T1000 (cell line): ENCODE measurements at places on chromosomes 7 and 10.

- DNase-seq, result no peak
Measured at GRCh38 chr7:151769188-151769821, 107.6 kb downstream of the PRKAG2 start.

GRCh38 chr10:45209888-45210287, 105.5 kb downstream of the OR13A1 start:
- DNase-seq, result no peak

- no peak for DNase-seq
Measured at GRCh38 chr10:14211610-14212009, 119.1 kb downstream of the FRMD4A start.

GRCh38 chr7:155684543-155684942, 40.1 kb downstream of the RBM33 start:
- no peak for DNase-seq

DNA sequence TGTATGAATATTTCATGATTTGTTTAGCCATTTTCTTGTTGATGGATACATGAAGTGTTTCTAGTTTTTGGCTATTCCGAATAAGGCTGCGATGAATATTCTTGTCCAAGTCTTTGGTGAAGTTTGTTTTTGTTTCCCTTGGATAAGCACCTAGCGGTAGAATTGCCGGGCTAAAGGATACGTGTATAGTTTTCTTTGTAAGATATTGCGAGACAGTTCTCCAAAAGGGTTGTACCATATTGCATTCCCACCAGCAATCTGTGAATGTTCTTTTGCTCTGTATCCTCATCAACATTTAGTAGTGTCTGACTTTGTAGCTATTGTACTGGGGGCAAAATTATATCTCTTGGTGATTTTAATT, 142.6 kb downstream of the DOCK1 start:
- no peak for DNase-seq

GRCh38 chr7:4753598-4754432, 21.6 kb upstream of the AP5Z1 start:
- DNase-seq, result no peak

DNA sequence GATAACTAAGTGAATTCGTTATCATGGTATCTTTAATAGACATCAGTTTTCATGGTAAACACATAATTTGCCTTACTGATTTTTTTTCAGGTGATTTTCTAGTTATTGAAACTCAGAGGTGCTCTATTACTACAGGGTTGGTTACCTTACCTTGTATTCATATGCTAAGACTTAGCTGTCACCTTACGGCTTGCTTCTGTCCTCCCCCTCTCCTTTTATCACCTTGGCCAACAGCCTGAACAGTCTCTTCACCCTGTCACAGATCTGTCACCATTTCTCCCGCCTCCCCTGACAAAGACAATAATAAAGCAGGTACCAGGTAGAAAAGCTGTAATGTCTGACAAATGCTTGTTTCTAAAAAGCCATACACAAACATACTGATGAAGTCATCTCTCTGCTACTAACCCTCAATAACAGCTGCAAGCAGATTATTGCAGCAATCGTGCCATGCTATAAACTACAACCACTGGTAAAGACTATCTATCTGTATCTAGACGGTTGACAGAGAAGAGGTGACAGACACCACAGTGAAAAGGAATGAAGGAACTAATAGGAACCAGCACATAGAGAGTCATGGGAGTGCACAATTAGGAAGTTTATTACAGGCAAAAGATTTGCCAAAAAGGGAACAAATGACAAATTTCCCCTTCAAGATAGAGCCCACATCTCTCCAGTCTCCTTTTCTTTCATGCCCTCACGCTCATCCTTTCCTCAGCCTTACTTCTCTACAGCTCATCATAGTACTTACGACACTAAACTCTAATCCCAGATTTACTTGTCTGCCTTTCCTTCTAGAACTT, 57.2 kb downstream of the ARHGAP12 start:
- no peak for DNase-seq

DNA sequence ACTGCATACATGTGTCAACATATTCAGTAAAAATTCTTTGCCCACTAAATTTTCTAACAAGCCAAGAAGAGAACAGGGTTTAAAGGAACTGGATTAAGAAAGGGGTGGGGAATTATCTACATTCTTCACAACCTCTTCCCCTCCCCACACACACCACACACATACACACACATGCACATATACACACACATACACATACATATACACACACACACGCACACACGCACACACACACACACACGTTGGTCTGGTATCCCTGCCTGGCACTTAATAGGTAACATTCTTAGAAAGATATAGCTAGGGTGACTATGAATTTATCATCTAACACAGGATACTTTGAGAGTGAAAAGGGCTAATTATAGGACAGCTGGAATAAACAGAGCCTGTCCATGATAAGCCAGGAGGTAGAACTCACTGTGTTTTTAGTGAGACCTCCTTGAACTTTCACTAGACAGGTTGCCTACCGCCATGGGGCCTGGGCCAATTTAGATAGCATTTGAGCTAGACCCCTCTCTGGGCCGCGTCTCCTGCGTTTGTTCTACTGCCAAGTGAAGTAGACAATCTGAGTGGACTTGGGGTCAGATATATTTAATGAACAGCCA, 33.1 kb upstream of the EPC1 start:
- DNase-seq, result no peak

DNA sequence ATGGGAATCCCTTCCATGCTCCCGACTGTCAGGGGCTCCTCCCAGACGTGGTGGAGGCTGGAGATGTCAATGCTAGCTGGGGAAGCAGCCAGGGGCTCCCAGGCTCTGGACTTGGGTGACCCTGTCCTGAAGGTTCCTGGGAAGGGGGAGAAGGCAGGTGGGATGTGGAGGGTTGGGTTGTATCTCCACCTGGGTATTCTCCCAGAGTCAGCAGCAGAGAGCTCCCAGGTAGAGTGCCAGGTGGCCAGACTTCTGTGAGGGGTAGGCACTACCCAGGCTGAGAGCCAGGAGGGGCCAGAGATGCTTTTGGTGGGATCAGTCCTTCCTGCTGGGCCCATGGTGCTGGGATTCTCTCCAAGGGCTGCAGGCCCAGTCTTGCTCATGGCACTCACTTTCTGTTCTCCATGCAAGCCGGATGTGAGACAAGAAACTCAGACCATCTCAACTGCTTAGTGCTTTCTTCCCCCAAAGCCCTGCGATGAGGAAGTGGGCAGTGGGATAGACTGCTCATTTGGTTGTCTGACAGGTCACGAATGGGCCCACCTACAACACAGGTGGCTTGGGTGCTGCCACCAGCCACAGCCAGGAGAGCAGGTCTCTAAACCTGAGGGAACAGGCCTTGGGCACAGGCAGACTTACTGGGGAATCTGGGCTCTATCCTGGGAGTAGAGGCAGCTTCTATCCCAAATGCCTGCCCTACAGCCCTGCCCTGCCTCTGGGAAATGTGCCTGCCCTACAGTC, 52.5 kb upstream of the CAMK2B start:
- DNase-seq, result no peak

- no peak for DNase-seq
Measured at GRCh38 chr7:1351881-1352625, 107.2 kb downstream of the MICALL2 start.

DNA sequence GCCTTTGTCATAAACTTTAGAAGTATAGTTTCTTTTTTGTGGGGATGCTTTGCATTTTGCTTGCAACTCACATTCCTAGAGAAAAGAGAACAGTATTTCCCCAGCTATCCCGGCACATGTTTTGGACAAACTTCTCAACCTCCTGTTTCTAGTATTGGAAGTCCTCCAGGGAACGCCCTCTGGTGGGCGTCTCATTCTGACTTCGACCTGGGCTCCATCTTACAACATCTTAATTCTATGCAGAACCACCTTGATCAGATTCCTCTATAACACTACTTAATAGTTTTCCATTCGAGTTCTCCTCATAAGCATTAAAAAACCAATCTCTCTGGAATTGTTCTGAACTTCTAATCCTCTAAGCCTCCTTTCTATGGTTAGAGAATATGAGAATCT, 139.5 kb upstream of the FZD8 start:
- no peak for DNase-seq
